ENCODE measurements at places on chromosomes 7 and 10. TPM values are rescaled to one million over a fixed set of nuclear protein-coding genes. Genes with fewer than 3 reads are reported as not detected.

DNA sequence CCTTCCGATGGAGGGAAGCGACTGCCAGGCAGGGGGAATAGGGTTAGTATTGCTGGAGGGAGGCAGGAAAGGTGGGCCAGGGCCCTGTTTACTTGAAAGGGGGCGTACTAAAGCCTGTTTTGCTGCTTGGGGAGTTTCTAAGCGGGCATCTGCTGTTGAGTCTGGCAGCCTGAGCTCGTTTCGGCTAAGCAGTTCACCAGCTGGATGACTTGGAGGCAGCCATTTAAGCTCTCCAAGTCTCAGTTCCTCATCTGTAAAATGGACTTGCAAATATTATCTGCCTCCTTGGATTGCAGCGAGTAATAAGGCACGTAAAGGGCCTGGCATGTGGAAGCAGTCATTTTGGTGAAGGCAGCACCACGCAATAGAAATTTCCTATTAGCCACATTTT is 44.0 kb downstream of the LDB3 start:
- no peaks in the 10 kb centered on the region for H3K36me3 ChIP-seq
- H3K4me3 ChIP-seq = peak overlapping the region; percentile 81
- H3K27me3 ChIP-seq = no peaks in the 10 kb centered on the region
- H3K27ac ChIP-seq = peak overlapping the region; percentile 88
- DNase-seq = no peak

- no peaks in the 10 kb centered on the region for H3K36me3 ChIP-seq
- no peak for DNase-seq
- H3K4me3 ChIP-seq = no peak overlapping the region
- H3K27me3 ChIP-seq = peaks cover 31% of the 10 kb centered on the region
- no peak overlapping the region for H3K27ac ChIP-seq
These were observed 20.0 kb downstream of the TCF7L2 start for GRCh38 chr10:112970021-112970420.

Gene ZNF282
- total RNA-seq = 61.7 TPM

Gene WNT8B
- 0.46 TPM for total RNA-seq

Gene GRID2IP
- 0.19 TPM for total RNA-seq

Gene ZNF425
- total RNA-seq = 0.75 TPM

DNA sequence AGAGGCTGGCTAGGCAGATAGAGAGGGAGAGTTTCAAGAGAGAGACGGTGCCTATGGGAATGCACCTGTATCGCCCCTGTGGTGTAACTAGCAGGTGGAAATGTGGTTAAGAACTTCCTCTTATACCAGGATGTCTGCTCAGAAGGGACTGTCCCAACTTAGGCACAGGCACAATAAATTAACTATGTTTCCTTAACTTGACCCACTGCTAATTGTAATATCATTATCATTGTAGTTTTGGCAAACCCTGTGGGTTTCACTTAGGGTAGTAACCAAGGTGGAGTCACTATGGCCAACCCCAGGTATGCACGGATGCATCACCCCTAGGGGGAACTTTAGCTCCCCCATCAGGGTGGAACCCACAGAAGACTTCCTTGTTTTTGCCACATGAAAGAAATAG is 455.7 kb downstream of the DGKB start:
- no peak overlapping the region for H3K27ac ChIP-seq
- DNase-seq = peak; percentile 24
- H3K4me1 ChIP-seq = peaks cover 10% of the 10 kb centered on the region
- no peaks in the 10 kb centered on the region for H3K36me3 ChIP-seq
- H3K27me3 ChIP-seq = peaks cover 1% of the 10 kb centered on the region

Data from activated CD4-positive, alpha-beta memory T cell treated with anti-CD3 and anti-CD28 coated beads for 36 hours (primary cell).